ENCODE measurements at places on chromosomes 6 and 20.

DNA sequence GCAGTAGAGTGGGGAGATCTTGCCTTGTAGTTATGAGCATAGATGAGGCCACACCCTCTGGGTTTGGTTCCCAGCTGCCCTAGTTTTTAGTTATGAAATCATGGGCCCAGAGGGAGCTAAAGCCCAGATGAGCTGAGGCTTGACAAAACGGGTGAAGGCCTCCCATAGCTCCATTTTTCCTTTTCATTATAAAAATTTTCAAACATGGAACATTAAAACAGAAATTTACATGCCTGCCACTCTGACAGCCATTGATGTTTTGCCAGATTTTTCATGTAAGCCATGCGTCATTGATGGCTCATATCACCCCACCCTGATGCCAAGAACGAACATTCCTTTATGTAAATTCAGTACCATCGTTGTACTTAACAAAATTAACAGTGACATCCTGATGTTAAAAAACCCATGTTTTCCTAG is 67.9 kb downstream of the IGF2R start:
- no peak for DNase-seq

DNA sequence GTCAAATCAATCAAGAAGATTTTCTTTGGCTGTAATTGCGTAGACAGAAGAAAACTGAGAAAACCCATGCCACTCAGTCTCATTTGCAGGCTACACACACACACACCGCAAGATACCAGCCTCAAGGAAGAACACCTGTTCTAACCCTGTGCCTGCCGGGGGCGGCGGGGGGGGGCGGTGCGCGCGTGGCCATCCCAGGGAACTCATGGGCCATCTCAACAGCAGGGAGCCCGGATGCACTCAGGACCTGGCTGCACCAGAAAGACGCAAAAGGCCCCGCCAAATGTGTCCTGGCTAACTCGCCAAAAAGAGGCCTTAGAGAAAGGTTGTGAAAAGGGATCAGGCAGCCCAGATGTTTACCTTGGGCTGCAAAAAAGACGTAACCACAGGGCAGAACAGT is 2.1 kb downstream of the B3GAT2 start:
- no peak for DNase-seq

DNA sequence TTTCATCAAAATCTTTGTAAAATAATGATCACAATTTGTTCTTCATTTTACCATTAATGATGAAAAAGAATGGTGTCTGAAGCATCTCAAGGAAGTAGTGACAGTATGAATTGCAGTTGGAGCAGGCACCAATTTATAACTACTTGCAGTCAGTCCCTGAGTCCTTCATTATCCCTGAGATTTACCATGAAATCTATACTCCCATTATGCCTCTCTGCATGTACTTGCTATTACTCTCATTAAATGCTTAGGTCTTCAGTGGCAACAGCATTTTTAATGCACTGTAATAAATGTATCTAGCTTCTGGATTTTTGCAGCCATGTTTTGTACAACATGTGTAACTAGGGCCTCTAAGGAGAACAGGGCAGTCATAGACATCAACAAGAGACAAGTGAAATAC is 708.8 kb downstream of the EYS start:
- no peak for DNase-seq

DNA sequence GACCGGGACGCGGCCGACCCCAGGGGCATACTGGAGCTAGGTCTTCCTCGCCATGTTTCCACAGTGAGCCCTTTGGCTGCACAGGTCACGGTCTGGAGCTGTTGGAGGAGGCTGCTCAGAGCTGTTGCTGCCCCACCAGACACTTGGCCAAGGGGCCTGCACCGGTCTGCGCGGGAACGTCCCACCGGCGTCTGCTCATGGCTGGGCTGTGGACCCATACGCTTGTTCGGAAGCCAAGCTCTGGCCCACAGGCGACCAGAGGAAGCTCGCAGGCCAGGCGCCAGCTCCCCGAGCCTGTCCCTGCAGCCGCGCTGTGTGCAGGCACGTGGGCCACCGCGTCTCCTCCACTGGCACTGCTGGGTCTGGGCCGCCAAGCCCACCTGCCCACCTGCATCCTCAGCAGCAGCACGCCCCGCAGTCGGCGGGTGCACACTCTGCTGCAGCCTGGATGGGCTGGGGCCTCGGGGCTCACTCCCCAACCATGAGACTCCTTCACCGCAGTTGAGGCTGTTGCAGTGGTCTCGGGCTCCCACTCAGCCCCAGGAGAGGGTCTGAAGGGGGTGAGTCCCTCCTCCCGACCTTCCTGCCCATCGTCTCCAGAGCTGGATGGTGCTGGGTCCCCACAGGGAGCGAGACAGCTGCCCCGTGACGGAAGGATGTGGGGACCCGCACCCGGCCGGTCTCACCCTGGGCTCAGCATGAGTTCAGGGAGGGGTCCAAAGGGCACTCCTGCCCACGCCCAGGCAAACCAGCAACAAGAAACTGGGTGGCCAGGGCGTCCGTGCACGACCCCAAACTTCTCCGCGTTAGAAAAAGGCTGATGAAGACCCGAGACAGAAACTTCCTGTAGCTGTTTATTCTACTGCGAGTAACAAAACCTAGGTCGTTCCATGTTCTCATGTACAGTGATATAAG is 15.5 kb upstream of the TCFL5 start:
- no peak for DNase-seq

DNA sequence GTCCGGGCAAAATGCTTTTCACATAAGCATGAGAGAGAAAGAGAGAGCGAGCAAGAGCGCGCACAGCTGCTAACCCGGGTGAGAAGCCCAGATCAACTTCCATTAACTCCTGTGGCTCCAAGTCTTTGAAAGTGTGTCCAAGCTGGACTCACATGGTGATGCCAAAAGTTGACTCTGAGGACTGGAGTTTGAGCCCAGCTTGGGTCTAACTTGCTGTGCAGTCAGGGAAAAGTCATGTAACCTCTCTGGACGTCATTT is 357.2 kb upstream of the SULF2 start:
- DNase-seq = no peak

GRCh38 chr6:90217506-90218127 is 79.0 kb downstream of the BACH2 start:
- no peak for DNase-seq

GRCh38 chr6:27861276-27861840 is 50.8 kb downstream of the OR2B2 start:
- no peak for DNase-seq

DNA sequence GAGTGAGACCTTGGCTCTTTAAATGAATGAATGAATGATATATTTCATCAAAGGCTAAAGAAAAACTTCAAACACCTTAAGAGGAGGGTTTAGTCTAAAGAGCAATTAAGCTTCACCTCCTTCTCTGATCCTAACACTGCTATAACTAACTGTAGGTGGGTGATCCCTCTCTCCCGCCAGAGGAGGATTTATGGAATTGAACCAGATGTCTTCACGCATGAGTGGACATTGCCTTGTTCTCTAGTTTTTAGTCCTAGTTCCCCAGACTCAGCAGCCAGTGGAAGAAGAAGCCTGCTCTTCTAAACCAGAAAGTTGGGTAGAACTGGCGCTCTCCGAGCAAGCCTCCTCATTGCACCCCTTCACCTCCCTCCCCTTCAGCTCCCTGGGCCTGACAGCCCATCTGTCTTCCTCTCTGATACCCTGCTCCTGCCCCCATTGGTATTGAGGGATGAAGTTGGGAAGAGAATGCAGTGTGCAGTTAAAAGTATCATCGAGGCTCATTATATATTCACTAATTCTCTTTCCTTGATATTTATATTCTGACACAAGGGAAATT is 142.7 kb downstream of the ARID1B start:
- peak; percentile 37 for DNase-seq

GRCh38 chr6:47308552-47309290 is 984 bp downstream of the TNFRSF21 start:
- DNase-seq = peak; percentile 56

DNA sequence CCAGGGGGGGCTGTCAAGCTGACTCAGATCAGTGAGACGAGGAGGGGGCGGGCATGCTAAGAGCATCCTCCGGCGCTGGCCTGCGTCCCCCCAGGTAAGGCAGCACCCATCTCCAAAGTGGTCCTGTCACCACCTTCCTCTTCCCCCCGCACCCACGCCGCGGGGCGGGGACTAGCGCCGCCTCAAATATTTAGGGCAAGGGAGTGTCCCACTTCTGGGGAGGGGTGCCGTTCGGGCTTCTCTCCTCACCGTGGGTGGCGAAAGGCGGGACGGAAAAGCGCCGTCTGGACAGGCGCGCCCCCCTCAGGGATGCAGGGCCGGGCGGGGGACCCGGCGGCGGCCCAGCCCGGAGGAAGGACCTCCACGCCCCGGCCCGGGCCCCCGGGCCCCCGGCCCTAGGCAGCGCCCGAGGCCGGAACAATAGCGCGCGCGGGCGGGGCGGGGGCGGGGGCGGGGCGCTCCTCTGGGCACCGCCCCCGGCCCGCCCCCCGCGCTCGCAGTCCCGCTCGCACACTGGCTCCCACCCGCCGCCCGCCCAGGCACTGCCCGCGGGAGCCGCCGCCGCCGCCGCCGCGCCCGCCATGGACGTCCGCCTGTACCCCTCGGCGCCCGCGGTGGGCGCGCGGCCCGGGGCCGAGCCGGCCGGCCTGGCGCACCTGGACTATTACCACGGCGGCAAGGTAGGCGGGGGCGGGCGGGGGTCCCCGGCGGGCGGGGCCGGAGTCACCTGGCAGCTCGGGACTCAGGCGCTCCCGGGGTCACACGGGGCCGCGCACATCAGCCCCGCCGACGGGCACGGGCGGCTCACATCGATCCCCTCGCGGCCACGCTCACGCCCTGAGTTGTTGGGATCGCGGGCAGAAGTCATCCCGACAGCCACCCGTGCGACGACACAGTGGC is at the start of gene TOX2:
Gene TOX2, plus strand, starts transcription at position 542 of the 900 bp plus-strand sequence. Its CDS starts 40 bp downstream, at position 582.
- DNase-seq = peak; percentile 83

GRCh38 chr20:57432862-57433491 is 41.8 kb downstream of the RBM38 start:
- no peak for DNase-seq

DNA sequence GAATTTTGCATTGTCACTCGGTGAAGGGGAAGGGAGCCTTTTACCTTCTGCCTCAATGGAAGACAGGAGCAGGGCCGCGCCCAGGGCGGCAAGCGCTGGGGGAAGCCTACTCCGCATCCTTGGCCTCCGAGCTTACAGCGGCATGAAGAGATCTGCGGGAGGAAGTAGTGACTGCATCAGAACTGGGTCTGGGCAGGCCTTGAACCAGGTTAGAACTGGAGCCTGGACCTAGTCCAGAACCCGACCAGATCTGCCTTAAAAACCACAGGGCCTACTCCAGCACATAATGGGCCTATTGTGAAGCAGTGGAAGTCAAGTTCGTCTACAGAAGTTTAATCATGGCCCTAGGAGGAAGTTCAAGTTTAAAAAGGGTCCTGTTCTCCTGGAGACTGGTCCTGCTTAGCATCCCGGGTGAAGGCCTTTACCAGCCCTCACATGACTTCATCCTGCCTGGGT is 3.1 kb downstream of the COL12A1 start:
- DNase-seq = peak; percentile 9

GRCh38 chr6:107624050-107624449 is 134.1 kb downstream of the SOBP start:
- no peak for DNase-seq

- no peak for DNase-seq
Measured at GRCh38 chr6:79257381-79258205, 23.1 kb upstream of the HMGN3 start.

- DNase-seq = no peak
Measured at GRCh38 chr6:156775717-156776116, 1.5 kb upstream of the ARID1B start.

DNA sequence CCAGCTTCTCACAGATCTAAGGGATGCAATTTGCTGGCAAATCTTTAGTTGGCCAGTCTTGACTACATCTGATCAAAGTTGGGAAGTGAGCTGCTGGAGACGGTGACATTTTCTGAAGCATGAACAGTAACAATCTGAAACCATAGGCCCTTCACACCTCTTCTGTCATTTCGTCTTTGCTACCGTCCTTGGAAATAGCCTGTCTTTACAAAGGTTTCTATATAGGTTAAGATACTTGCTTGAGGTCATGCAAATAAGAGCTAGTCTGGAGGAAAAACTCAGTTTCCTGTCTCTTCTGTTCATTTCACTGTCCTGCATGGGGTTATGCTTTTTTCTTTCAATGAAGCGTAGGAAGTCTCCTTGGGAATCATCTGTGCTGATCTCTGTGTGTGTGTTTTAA is 55.6 kb downstream of the CARMIL1 start:
- no peak for DNase-seq

DNA sequence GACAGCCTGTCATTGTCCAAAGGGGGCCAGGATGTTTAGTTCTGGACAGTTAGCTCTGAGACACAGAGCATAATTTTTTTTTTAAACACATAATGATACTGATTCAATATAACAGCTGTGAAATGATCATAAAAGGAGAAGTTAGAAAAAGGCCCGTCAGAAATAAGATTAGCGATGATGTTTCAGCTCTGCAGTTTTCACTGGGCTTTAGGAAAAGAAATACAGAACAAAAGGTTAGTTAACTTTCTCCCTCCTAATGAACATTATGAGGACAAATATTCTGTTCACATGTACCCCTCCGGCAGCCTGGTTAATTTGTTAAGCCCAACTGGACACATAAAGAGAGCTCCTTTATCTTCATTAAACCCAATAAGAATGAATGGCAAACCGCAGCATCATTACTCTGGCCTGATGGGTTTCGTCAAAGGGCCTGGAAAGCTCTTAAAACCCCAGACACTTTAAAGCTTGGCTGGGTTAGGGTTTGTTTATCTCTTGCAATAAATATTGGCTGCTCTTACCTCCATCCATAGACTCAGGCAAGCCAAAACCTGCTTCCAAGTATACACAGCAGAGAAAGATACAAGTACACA is 394.6 kb downstream of the KIF16B start:
- DNase-seq = no peak

- no peak for DNase-seq
Measured at GRCh38 chr6:109816452-109817374, 125.6 kb downstream of the FIG4 start.

DNA sequence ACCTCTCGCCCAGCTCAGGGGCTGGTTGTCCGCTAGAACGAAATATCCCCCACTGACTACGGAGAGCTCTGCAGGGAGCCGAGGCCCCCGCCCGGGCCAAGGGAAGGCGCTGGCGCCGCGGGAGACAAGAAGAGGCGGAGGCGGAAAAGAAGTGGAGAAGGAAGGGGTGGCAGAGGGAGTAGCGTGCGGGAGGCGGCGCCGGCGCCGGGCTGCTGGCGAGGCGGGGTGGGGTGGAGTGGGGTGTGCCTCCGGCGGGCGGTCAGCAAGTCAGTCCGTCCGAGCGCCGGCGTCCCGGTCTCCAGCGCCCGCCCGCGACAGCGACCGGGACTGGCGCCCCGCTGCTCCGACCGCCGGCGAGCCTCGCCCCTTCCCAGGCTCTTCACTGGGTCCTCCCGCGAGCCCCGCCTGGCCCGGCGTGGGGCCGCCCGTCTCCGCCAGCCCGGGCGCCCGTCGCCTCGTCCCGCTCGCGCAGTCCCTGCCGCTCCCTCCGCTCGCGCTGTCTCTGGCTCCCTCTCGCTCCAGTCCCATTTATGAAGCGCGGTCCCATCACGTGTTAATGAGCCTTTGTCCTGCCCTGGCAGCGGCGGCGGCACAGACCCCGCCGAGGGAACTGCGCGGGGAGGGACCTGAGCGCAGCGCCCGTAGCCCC is at the start of gene CNR1:
Gene CNR1, minus strand, starts transcription at position 504 of the 649 bp plus-strand sequence. CDS start 21,073 bp downstream, outside the sequence.
- peak; percentile 75 for DNase-seq

All from nephron progenitor cell (in vitro differentiated cells).